CD4-positive, alpha-beta T cell treated with Interleukin-6 at 100 ng/mL for 8 hours (primary cell): ENCODE measurements at places on chromosomes 3 and 15.
A peak's percentile ranks its signal among the peaks of the same experiment; 100 is the strongest.

DNA sequence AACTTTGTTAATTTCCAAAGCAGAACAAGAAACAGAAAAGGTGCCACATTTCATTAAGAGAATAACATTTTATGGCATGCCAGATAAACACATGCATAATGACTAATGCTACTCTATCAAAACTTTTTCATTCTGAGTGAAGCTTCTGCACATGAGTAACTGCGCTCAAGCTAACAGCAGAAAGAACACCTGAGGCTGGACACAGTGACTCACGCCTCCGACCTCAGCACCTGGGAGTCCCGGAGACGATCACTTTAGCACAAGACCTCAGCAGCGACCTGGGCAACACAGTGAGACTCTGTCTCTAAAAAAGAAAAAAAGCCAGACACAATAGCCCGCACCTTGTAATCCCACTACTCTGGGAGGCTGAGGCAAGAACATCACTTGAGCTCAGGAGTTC lies 70.6 kb downstream of the ACAP2 start:
- no peak for DNase-seq

DNA sequence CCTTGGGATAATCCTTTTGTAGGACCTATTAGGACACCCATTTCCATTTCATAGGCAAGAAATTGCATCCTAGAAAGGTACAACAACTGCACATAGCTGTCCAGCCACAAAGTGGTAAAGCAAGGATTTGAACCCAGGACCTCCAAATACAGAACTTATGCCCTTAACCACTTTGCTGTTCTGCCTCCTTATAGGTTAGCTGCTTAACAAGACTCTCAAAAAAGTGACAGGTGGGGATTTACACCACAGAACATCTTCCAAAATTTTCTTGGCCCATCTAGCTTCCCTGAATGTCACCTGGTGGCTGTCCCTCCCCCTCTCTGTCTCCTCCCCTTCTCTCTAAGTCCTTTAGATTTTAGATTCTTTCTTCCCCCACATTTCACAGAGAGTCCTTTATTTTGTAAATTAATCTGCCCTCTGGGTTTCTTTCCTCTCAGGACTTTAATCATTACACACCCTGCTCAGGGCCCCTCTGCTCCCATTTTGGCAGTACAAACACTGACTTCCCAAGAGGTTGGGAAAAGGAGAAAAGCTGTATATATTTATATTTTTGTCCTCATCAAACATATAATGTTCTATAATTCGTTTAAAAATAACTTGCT lies 120.6 kb downstream of the CPNE4 start:
- DNase-seq: no peak

DNA sequence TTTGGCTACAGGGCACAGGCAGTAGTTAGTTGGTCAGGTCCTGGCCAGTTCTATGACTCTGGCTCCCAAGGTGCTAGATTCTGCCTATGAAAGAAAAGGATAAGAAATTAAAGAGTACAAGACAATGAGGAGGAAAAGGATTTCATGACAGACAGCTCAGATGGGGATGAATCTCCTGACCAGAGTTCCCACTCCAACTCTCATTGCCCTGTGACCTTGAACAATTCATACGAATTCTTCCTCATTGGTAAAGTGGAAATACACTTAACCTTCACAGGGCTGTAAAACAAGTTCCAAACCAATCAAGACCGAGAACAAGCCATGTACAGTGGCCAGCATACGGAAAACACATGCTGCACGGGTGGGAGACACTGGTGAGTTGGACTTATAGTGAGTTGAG lies 23.7 kb downstream of the CLEC3B start:
- DNase-seq: no peak

DNA sequence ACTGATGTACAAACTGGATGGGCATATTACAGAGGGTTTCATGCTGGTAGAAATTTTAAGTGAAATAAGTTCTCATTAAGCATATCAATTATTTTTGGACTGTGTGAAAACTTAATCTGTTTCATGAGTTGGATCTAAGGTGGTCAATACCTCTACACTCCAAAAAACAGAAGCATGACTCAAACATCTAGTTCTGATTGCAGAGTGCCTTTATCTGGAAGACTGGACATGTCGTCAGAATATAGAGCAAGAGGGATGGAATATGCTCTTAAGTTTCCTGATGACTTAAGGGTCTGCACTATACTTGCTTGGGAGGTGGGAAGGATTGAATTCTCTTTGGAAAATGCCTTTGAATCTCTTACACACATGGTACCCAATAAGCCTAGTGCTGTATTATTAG lies 138.3 kb downstream of the LPP start:
- DNase-seq: no peak

- DNase-seq: no peak
Measured at GRCh38 chr15:38954090-38954489, 389.5 kb upstream of the RASGRP1 start.

GRCh38 chr3:81741216-81741615 lies 20.2 kb downstream of the GBE1 start:
- no peak for DNase-seq

DNA sequence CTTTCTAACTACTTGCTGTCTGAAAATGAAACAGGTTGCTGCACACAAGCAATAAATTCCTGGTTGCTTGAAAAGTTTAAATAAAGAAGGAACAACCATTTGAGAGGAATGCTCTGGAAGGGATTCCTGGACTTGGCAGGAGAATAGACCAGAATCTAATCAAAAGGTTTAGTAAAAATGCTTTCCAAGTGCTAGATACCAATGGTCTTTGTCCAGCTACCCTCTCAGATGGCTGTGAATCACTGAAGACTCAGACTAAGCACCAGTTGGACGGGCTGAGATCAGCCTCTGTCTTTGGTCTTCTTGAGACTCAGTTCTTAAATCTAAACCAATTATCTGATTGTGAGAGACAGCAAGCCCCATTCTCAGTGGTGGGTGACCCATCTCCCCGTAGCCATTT lies 27.7 kb upstream of the LPP start:
- no peak for DNase-seq

- DNase-seq: no peak
Measured at GRCh38 chr3:107956991-107957900, 133.6 kb downstream of the CD47 start.

- peak; percentile 63 for DNase-seq
Measured at GRCh38 chr3:187994221-187995042, 159.5 kb upstream of the LPP start.

DNA sequence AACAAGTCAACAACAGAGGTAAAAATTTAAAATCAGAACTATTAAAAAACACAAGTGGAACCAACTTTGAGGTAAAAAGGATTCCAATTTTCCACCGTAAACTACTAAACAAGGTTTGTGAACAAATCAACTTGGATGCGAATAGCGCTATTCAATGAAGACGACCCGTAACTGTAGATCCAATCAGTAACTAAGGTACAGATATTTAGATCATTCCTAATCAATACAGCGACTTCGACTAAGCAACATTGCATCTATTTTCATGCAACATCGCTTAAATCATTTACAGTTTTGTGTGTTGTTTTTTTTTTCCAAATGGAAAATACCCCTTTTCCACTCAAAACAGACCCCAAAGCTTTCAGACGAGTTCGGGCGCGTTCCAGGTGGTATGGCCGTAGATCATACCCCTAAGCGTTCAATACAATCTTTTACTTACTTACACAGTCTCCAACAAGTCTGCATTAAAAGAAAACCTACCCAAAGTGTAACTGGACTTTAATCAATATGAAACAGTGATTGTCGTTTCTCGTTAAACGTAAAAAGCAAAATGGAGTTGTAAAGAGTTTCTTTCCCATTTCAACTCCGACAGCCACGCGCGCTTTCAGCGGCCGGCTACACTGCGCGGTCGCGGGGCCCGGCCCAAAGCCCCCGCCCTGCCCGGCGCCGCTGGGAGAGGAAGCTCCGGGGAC lies 786 bp downstream of the RHOA start:
- no peak for DNase-seq

DNA sequence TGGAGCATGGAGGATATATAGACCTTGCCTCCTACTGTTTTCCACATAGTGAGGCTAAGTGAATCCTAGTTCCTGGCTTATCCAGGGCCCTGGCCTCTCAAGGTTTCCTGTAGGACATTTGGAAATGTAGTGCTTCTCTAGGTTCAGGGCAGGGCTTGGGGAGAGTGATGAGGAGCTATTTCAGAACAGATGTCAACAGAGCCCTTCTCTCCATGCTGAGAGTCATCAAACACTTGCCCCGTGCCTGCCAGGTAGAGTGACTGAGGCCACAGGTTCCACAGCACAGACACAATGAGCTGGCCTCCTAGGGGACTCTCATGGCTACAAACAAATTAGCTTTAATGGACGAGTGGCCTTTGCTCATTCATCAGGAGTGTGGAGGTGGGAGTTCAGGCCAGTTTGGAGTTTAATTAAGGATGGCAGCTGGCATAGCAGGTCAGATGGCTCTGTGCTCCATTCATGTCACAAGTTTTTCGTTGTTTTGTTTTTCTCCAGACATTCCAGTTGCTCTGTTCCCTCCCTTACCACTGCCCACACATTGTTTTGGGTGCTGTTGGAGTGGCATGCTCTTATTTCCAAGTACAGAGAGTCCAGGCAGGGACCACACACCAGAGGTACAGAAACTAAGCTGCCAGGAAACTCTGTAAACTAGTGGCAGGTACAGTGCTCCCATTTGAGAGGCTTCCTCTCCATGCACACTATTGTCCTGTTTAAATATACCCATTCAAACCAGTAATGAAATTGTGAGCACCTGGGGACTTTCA lies 189.8 kb downstream of the RYR3 start:
- DNase-seq: no peak

DNA sequence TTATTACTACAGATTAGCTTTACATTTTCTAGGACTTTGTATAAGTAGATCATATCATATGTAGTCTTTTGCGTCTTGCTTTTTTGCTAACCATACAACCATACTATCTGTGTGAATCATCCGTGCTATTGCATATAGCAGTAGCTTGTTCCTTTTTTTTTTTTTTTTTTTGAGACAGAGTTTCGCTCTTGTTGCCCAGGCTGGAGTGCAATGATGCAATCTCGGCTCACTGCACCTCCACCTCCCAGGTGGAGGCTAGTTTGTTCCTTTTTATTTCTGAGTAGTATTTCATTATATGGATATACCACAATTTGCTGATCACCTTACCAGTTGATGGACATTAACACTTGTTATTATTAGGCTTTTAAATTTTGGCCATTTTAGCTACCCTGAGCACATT lies 54.5 kb upstream of the TBL1XR1 start:
- no peak for DNase-seq

GRCh38 chr15:95041297-95041696 lies 809.9 kb downstream of the MCTP2 start:
- DNase-seq: no peak

DNA sequence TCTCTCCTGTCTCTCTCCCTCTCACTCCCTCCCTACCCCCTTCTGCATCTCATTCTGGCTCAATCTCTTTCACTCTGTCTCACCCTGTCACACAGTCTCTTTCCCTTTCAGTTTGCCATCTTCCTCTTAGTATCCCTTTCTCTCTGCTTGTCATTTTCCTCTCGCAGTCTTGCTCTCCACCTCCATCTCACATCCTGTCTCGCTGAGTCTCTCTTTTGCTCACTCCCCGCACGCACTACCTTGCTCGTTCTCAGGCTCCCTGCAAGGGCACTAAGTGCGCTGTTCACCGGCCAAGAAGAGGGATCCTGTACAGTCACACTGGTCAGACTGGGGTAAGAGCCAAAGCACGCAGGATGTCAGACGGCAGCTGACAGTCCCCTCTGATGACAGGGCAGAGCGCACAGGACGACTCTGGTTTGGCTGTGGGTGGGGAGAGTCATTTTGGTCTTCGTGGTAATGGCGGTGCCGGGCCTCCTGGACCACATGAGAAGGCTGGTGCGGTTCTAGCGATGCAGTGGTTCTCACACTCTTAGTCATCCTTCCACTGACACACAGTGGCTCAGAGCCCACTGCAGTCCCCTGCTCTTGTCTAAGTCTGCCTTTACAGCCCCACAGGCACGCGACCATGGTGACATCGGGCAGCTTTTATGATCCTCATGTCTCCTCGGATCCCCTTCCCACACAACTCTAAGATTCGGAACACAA lies 356.8 kb downstream of the FOXP1 start:
- DNase-seq: peak; percentile 77

DNA sequence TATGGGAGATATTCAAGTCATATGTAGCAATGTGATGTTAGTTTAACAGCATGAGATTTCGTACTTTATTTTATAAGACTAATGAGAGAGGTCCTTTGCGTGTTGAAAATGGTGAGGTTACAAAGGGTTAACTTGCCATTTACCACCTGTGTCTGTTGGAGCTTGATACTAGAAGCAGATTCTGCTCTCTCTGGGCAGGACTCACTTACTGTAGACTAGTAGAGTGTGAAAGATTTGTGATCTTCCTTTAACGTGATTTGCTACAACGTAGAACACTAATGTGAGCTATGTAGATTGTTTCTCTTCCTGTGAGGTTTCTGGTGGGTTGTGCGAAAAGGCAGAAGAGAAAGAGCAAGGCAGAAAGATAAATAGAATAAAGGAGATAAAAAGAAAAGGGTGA lies 1.1 kb downstream of the TP63 start:
- DNase-seq: no peak

DNA sequence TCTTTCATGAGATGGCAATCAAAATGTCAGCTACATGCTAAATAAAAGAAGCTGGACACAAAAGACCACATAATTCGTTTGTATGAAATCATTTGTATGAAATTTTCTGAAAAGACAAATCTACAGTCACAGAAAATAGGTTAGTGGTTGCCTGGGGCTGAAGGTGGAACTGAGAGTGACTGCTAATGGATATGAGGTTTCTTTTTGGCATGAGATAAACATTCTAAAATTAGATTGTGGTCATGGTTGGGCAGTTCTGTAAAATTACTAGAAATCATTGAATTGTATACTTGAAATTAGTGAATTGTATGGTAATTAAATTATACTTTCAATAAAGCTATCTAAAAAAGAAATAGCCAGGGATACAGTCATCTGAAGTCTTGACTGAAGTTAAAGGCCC lies 2.7 kb upstream of the DMXL2 start:
- DNase-seq: no peak

- no peak for DNase-seq
Measured at GRCh38 chr3:107796791-107797190, 274.0 kb downstream of the BBX start.

GRCh38 chr15:52361494-52361893 lies 65.9 kb upstream of the MYO5C start:
- no peak for DNase-seq

DNA sequence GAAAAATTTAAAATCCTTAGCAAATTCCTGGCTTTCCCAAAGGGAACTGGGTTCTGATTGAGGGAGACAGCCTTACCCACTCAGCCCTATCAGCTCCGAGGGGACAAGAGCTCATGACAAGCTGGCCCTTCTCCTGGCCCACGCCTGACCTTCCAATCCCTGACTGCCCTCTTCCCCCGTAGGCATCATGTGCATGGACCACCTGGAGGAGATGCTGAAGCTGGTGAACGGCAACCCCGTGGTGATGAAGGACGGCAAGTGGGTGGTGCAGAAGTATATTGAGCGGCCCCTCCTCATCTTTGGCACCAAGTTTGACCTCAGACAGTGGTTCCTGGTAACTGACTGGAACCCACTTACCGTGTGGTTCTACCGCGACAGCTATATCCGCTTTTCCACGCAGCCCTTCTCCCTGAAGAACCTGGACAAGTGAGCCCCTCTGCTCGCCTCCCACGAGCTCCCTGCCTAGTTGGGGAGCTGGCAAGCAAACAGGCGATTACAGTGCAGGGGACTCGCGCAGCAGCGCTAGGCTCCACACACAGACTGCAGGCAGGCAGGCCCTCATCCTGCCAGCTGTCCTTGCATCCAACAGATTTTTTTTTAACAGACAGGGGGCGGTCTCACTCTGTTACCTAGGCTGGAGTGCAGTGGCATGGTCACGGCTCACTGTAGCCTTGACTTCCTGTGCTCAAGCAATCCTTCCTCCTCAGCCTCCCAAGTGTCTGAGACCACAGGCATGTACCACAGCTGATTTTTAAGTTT lies 16.8 kb downstream of the RPUSD3 start:
- DNase-seq: no peak
